ENCODE measurements at places on chromosomes 4 and X. TPM values are rescaled to one million over a fixed set of nuclear protein-coding genes. Genes with fewer than 3 reads are reported as not detected.

- DNase-seq, result no peak
- no peak overlapping the region for H3K27ac ChIP-seq
- H3K27me3 ChIP-seq, result no peaks in the 10 kb centered on the region
- no peak overlapping the region for H3K4me3 ChIP-seq
These were observed 51.5 kb upstream of the TBC1D9 start for GRCh38 chr4:140807491-140808252.

- no peak overlapping the region for H3K4me3 ChIP-seq
- H3K4me1 ChIP-seq, result no peaks in the 10 kb centered on the region
- H3K27me3 ChIP-seq, result no peaks in the 10 kb centered on the region
- H3K27ac ChIP-seq, result no peak overlapping the region
These were observed 28.7 kb downstream of the NLRP2B start for GRCh38 chrX:57651169-57651919.

GRCh38 chr4:168715896-168716295 is 219.0 kb downstream of the PALLD start:
- DNase-seq, result no peak
- no peaks in the 10 kb centered on the region for H3K4me1 ChIP-seq
- H3K36me3 ChIP-seq, result no peaks in the 10 kb centered on the region
- no peak overlapping the region for H3K27ac ChIP-seq
- no peaks in the 10 kb centered on the region for H3K27me3 ChIP-seq

GRCh38 chrX:80648023-80648422 is 161.7 kb downstream of the BRWD3 start:
- no peaks in the 10 kb centered on the region for H3K4me1 ChIP-seq
- no peaks in the 10 kb centered on the region for H3K27me3 ChIP-seq
- H3K36me3 ChIP-seq, result no peaks in the 10 kb centered on the region
- no peak overlapping the region for H3K27ac ChIP-seq
- DNase-seq, result no peak

DNA sequence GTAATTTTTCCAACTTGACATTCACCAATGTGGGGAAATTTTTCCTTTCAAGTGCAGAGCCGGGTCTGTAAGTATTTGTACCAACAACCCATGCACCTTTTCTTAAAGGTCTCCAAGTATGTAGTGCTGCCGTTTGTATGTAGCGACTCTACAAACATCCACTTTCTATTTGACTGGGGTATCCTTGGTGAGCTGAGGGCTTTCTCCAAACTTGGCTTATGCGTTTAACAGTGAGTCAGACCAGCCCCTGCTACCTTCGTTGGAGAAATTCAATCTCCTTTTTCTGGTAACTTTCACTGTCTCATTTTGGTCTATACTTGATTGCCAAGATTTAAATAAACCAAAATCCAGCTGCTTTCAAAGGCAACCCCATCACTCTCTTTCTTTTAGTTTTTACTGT is 34.9 kb downstream of the MGST2 start:
- no peak for DNase-seq
- no peak overlapping the region for H3K4me3 ChIP-seq
- H3K4me1 ChIP-seq, result no peaks in the 10 kb centered on the region
- no peak overlapping the region for H3K27ac ChIP-seq
- H3K27me3 ChIP-seq, result no peaks in the 10 kb centered on the region

GRCh38 chr4:8699479-8700145 is 107.0 kb downstream of the CPZ start:
- no peaks in the 10 kb centered on the region for H3K27me3 ChIP-seq
- H3K27ac ChIP-seq, result no peak overlapping the region
- DNase-seq, result no peak
- H3K4me3 ChIP-seq, result no peak overlapping the region
- H3K4me1 ChIP-seq, result no peaks in the 10 kb centered on the region

GRCh38 chr4:7855731-7856130 is 83.9 kb downstream of the AFAP1 start:
- H3K27me3 ChIP-seq, result no peaks in the 10 kb centered on the region
- H3K4me3 ChIP-seq, result no peak overlapping the region
- no peak for DNase-seq
- H3K4me1 ChIP-seq, result peaks cover 77% of the 10 kb centered on the region
- peak overlapping the region; percentile 67 for H3K27ac ChIP-seq

DNA sequence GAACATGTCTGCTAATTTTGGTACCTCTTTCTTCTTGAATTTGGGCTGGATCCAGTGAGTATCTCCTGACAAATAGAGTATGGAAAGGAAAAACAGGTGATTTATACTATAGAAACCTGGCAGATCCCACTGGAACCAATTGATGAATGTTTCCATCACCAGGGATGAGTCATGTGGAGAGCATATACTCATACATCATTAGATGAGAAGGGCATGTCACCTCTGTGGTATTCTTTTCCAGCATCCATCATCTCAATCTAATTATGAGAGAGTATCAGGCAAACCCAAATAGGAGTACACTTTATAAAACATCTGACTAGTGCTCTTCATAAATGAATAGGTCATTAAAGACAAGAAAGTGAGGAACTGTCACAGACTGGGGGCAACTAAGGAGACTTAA is 90.7 kb downstream of the CLDN22 start:
- no peaks in the 10 kb centered on the region for H3K27me3 ChIP-seq
- DNase-seq, result no peak
- no peak overlapping the region for H3K27ac ChIP-seq
- H3K36me3 ChIP-seq, result no peaks in the 10 kb centered on the region
- H3K4me1 ChIP-seq, result no peaks in the 10 kb centered on the region

GRCh38 chr4:4426511-4427120 is 39.7 kb downstream of the NSG1 start:
- DNase-seq, result no peak
- H3K27me3 ChIP-seq, result no peaks in the 10 kb centered on the region
- no peak overlapping the region for H3K27ac ChIP-seq
- no peak overlapping the region for H3K4me3 ChIP-seq
- peaks cover 11% of the 10 kb centered on the region for H3K36me3 ChIP-seq
- no peaks in the 10 kb centered on the region for H3K4me1 ChIP-seq

DNA sequence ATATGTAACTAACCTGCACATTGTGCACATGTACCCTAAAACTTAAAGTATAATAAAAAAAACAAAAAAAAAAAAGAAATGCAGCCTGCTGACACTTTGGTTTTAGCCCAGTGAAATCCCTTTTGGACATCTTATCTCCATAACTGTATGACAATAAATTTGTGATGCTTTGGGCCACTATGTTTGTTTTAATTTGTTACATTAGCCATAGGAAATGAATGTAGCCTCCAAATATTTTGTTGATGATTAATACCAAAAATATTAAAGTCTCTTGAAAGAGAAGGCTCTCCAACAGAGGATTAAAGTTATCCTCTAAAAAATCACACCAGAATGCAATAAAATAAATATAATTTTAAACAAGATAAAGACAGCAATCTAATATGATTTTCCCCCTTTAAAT is 852.7 kb upstream of the SLIT2 start:
- no peaks in the 10 kb centered on the region for H3K36me3 ChIP-seq
- H3K27me3 ChIP-seq, result no peaks in the 10 kb centered on the region
- no peak overlapping the region for H3K4me3 ChIP-seq
- DNase-seq, result no peak
- H3K4me1 ChIP-seq, result no peaks in the 10 kb centered on the region

GRCh38 chr4:79959652-79960051 is 113.4 kb downstream of the ANTXR2 start:
- DNase-seq, result no peak
- H3K27ac ChIP-seq, result no peak overlapping the region
- no peaks in the 10 kb centered on the region for H3K36me3 ChIP-seq
- no peaks in the 10 kb centered on the region for H3K27me3 ChIP-seq
- no peaks in the 10 kb centered on the region for H3K4me1 ChIP-seq

DNA sequence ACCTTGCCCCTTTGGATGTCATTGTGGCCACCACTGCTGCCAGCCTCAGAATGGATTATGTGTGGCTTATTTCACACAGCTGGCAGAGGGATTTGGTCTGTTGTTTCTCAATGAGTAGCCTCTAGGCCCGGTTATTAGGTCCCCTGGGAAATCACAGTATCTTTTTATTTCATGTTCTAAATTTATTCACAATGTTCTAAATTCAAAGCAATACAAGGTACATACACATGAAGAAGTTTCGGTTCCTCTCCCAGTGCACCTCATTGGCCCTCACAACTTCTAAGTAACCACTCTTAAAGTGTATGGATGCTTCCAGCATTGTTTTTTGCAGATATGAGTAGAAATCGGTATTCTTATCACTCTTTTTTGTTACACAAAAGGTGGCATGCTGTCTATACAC is 262.7 kb downstream of the RCHY1 start:
- no peak overlapping the region for H3K4me3 ChIP-seq
- H3K27me3 ChIP-seq, result no peaks in the 10 kb centered on the region
- H3K36me3 ChIP-seq, result no peaks in the 10 kb centered on the region
- H3K4me1 ChIP-seq, result no peaks in the 10 kb centered on the region

GRCh38 chr4:134548052-134548628 is 346.6 kb upstream of the PABPC4L start:
- DNase-seq, result no peak
- H3K27ac ChIP-seq, result no peak overlapping the region
- H3K27me3 ChIP-seq, result no peaks in the 10 kb centered on the region
- no peak overlapping the region for H3K4me3 ChIP-seq
- no peaks in the 10 kb centered on the region for H3K36me3 ChIP-seq

GRCh38 chrX:117990438-117990837 is 126.2 kb downstream of the KLHL13 start:
- H3K4me3 ChIP-seq, result no peak overlapping the region
- no peak overlapping the region for H3K27ac ChIP-seq
- no peaks in the 10 kb centered on the region for H3K36me3 ChIP-seq
- no peaks in the 10 kb centered on the region for H3K27me3 ChIP-seq
- no peaks in the 10 kb centered on the region for H3K4me1 ChIP-seq

GRCh38 chr4:95515589-95515988 is 33.2 kb downstream of the UNC5C start:
- H3K4me1 ChIP-seq, result no peaks in the 10 kb centered on the region
- H3K27ac ChIP-seq, result no peak overlapping the region
- no peaks in the 10 kb centered on the region for H3K36me3 ChIP-seq
- H3K27me3 ChIP-seq, result no peaks in the 10 kb centered on the region
- no peak overlapping the region for H3K4me3 ChIP-seq

DNA sequence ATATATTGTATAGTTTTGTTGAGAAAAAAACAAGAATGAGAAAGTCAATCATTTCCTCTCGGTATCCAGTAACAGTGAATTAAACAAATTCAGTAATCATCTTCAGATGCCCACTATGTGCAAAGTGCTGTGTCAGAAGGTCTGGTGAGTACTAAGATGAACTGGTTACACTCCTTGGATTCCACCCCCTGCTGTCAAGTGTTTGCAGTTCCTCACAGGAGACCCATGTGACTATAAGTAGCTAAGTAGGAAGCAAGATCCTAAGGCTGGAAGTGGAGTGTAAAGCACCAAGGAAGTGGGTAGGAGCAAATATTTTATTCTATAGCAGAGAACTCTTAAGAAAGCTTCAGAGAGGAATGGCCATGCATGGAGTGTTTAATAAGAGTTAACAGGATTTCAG is 73.6 kb downstream of the SNX25 start:
- H3K27me3 ChIP-seq, result no peaks in the 10 kb centered on the region
- H3K36me3 ChIP-seq, result no peaks in the 10 kb centered on the region
- DNase-seq, result no peak
- H3K4me1 ChIP-seq, result no peaks in the 10 kb centered on the region
- H3K4me3 ChIP-seq, result no peak overlapping the region

GRCh38 chr4:139208404-139208945 is 31.5 kb upstream of the ELF2 start:
- no peak overlapping the region for H3K4me3 ChIP-seq
- DNase-seq, result peak; percentile 17
- H3K27me3 ChIP-seq, result no peaks in the 10 kb centered on the region
- H3K27ac ChIP-seq, result no peak overlapping the region
- H3K4me1 ChIP-seq, result no peaks in the 10 kb centered on the region
- no peaks in the 10 kb centered on the region for H3K36me3 ChIP-seq

GRCh38 chrX:1357993-1358392 is 21.4 kb downstream of the IL3RA start:
- no peak for DNase-seq
- no peak overlapping the region for H3K4me3 ChIP-seq
- H3K27me3 ChIP-seq, result no peaks in the 10 kb centered on the region
- no peaks in the 10 kb centered on the region for H3K4me1 ChIP-seq

- no peak for DNase-seq
- H3K27ac ChIP-seq, result no peak overlapping the region
- H3K36me3 ChIP-seq, result no peaks in the 10 kb centered on the region
- H3K4me3 ChIP-seq, result no peak overlapping the region
- no peaks in the 10 kb centered on the region for H3K4me1 ChIP-seq
- no peaks in the 10 kb centered on the region for H3K27me3 ChIP-seq
These were observed 81.0 kb upstream of the ESX1 start for GRCh38 chrX:104335756-104336155.

DNA sequence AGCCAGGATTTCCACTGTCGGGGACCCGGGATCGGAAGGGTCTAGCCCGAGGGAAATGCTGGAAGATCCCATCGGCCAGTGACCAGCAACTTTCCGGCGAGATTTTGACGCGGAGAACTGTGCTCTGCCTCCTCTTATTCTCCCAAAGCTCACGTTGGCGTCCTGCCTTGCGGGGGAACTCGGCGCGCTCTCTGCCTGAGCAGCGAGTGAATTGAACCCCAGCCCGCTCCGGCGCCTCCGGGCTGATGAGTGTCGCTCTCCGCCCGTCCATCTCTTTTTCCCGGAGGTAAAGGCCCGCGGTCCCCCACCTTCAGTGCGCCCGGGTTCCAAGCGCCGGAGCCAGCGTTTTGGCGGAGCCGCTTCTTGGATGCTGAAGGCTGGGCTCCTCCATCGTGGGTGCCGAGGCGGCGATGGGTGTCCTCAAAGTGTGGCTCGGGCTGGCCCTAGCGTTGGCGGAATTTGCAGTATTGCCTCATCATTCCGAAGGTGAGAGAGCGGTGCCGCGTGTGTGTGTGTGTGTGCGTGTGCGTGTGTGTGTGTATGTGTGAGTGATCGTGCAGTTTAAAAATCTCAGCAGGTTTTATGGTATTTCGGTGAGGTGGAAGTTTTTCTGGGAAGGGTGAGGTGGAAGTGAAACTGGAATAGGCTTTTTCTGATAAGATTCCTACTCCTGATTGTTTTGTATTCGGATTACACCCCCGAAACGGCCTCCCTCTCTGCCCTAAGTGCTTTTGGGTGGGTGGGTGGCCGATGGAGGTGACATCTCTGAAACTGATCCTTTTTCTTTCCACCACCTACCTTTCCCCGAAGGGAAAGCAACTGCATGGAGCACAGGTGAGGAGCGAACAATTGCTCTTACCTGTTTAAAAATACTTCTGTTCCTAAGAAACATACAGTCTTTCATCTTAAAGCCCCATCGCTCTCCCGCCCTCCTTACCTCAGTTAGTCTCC is 752 bp downstream of the FRAS1 start:
- H3K27ac ChIP-seq, result no peak overlapping the region
- DNase-seq, result peak; percentile 18
- H3K27me3 ChIP-seq, result peaks cover 46% of the 10 kb centered on the region
- no peaks in the 10 kb centered on the region for H3K36me3 ChIP-seq
- H3K4me1 ChIP-seq, result peaks cover 33% of the 10 kb centered on the region

- H3K36me3 ChIP-seq, result no peaks in the 10 kb centered on the region
- no peak for DNase-seq
- no peak overlapping the region for H3K4me3 ChIP-seq
- no peak overlapping the region for H3K27ac ChIP-seq
- no peaks in the 10 kb centered on the region for H3K27me3 ChIP-seq
These were observed 120.6 kb upstream of the MBNL3 start for GRCh38 chrX:132609362-132609848.

The CENPVL1 gene
- not detected for polyA plus RNA-seq

The PGRMC2 gene
- polyA plus RNA-seq, result 16.5 TPM

The UCP1 gene
- polyA plus RNA-seq, result not detected

The SERTM2 gene
- not detected for polyA plus RNA-seq

All from CD4-positive, alpha-beta memory T cell (primary cell).